Iris pigment epithelial cell (primary cell): ENCODE measurements at places on chromosomes 7 and 10.

- DNase-seq = no peak
Measured at GRCh38 chr7:95922191-95922590, 149.8 kb downstream of the DYNC1I1 start.

GRCh38 chr10:100339236-100339635 is 7.8 kb upstream of the SCD start:
- DNase-seq = no peak

- DNase-seq = peak; percentile 32
Measured at GRCh38 chr7:39703144-39703543, 79.8 kb downstream of the RALA start.

DNA sequence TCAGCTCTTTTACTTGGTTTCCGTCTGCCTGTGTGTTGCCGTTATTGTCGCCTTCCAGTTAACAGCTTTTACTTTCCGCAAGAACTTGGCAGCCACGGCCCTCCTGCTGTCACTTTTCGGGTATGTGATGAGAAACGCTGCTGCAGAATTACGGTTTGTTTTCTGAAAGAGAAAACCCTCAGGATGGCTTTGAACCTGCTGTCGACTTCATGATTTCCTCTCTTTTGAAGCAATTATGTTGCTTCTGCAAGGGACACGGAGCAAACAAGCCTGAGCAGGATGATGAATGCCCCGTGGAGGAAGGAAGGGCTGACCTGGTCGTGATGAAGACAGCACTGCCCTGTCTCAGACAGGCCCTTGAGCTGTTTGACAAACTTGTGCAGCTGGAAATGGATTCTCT is 339.8 kb downstream of the ABCA13 start:
- DNase-seq = no peak

GRCh38 chr7:96388166-96388565 is 66.3 kb upstream of the SLC25A13 start:
- DNase-seq = peak; percentile 79

DNA sequence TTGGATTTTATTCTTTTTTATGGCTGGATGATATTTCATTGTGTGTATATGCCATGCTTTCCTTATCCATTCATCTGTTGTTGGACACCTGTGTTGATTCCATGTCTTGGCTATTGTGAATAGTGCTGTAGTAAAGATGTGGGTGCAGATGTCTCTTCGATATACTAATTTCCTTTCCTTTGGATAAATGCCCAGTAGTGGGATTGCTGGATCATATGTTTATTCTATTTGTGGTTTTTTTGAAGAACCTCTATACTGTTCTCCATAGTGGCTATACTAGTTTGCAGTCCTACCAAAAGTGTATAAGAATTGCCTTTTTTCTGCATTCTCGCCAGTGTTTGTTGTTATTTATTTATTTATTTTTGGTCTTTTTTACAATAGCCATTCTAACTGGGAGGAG is 159.8 kb downstream of the WNT2 start:
- no peak for DNase-seq

- no peak for DNase-seq
Measured at GRCh38 chr7:150902078-150903033, 50.0 kb downstream of the AOC1 start.
